NCI-H1092 (cell line): ENCODE measurements at places on chromosomes 5 and 9.

DNA sequence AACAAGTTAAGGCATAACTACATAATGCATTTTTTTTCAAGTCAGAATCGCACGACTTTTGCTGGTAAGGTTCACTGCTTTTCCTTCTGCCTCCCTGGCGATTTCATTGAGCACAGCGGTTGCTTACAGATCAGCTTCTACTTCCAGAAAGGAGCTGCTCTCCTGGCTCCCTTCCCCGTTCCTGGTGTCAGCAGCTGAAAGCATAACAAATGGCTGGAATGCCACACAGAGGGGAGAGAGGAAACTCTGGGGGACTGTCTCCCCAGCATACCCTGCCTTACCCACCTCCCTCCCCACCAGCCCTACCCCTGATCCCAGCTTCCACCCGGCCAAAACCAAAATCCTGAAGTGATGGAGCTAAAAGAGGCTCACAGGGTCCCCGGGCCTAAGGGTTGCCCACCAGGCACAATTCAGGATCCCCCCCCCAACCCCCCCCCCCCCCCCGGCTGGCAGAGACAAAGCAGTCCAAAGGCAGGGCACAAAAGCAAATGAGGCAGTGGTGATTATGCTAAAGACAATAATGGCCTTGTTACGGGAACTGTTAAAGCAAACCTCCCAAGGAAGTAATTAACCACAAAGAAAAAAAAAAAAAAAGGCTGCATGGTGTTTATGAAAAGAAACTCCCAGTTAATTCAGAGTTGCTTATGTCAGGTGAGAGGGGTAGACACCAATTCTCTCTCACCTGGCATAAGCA is 126.1 kb upstream of the WWC1 start:
- DNase-seq, result no peak

DNA sequence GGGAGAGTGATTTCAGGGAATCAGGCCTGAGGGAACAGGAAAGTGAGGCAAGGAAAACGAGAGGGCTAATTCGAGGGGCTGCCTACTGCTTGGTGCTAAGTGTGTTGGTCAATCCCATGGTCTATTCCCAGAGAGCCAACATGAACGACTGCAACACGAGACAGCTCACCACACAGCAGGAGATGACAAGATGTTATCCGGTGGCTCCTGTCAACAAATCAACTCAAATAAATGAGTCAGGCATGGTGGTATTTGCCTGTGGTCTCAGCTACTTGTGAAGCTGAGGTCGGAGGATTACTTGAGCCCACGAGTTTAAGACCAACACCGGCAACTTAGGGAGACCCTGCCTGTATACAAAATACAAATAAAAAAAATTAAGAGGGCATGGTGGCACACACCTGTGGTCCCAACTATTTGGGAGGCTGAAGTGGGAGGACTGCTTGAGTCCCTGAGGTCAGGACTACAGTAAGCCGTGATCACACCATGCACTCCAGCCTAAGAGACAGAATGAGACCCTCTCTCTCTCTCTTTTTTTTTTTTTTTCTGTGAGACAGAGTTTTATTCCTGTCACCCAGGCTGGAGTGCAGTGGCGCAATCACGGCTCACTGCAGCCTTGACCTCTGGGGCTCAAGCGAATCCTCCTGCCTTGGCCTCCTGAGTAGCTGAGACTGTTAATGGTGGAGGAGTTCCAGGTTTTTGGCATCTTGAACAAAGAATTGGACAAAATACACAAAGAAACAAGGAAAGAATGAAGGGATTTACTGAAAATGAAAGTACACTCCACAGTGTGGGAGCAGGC is 9.0 kb upstream of the FAF2 start:
- no peak for DNase-seq

DNA sequence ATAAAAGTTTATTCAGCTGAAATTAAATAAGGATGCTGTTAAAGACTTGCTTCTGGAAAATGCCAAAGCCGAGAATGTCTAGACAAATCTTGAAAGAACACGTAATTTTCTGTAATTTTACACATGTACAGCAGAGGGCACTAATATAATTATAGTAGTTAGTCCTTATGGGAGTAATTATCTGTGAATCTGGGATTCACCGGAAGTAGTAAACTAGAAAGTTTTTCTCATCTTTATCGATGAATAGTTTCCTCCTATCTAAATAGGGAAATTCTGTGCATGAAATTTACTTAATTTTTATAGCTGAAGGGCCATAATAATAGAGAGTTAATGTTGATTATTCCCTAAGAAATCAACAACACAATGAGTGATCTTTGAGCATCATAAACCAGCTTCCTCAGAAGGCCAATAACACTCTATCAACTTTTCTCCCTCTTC is 18.4 kb upstream of the CNTLN start:
- peak; percentile 35 for DNase-seq

DNA sequence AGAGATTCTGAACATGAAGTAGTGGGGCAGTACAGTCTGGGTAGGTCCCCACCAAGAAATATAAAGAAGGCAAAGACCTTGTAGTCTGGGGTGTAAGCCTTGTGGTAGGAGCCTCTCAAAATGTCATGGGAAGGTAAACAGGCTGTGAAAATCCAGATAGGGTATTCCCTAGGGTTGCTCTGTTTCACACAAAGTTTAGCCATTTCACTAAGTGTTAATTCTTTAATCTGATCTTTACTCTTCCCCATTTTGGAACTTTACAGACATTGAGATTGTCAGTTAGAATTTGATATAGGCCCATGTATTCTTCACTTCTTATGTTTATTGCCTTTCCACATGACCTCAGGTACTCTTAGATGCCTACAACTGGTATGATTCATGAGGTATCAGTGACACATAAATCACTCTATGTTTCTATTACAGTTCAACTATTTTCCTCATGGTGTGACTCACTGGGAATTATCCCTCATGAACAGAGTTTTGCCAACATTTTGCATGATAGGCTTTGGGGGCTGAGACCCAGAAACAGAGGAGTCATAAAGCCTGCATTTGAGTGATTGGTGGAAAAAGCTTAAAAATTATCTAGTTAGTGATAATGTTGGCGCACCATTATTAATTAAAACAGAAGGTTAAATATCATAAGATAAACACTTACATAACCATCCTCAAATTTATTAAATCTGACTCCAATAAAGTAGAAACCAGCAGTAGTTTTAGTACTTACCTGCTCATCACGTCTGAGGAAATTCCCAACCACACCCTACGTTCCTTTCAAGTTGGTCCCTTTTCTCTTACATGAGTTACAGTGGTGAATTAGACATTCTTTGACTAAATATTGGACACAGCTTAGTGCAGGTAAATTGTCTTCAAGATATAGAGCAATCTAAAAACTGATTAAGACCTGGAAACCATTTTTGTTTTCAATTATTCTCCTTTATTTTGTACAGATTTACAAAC is 399.8 kb upstream of the MEF2C start:
- no peak for DNase-seq

DNA sequence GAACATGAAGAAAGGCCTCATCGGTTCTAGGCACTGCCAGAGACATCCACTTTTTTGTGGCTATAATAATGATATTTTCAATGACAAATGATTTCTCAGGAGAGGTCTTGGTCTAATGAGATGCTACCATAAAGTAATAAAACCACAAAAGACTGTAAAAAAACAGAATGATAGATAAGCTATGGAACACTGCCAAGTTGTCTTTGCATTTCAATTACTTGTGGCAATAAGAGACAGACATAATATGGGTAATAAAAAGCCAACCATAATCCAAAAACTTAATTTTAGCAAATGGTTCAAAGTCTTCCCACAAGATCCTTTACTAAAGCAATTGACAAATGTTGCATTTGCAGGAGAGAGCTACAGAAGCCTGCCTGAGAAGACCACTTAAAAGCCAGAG is 292.5 kb downstream of the ATPSCKMT start:
- no peak for DNase-seq
